ENCODE measurements at places on chromosomes 2 and 18.

DNA sequence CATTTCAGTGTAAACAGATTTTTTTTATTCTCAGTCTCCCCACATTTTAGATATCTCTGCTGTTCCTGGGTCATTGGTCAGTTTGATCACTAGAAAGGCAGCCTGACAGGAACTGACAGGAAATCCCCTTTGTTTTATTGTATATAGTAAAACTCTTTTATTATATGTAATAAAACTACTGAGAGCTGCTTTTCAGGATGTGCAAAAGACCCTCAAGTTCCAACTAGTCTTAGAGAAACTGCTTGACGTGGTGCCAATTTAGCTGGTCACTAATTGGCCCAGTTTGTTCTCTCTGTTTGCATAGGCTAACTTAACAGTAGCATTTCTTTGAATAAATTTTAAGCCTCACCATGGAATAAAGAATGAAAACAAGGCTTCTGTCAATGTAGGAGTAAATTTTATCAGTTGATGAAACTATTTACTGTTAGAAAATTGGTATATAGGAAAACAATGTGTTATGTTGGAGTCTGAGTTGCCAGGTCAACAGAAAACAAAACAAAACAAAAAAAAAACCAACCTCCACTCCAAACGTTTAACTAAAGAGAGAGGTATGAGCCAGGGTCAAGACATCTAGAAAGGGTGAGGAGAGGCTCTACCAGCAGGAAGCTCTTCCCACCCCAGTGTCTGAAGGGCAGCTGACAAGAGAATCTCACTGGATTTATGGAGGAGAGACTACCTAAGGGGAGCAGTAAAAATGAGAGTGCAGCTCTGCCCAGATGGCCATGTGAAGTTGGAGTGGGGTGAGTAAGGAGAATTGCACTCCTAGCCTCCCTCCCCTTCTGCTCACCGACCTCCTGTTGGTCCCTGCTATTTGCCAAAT, 184.6 kb downstream of the ST6GAL2 start:
- DNase-seq: no peak

DNA sequence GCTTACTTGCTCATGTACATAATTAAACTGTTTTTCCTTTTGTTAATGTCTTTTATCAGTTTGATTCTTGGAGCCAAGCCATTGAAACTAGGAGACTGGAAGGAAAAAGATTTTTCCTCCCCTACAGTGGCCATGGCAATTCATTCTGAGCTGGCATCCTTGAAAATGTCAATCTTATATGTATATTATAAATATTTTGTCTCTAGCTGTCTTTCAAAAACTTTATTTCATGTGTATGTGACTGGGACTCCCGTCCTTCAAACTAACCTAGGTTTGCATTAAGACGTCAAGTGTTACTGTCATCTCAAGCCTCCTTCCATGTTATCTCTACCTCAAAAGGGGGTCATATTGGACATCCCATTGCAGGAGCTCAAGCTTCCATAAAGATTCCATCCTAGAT, 280.4 kb downstream of the HRH4 start:
- no peak for DNase-seq

DNA sequence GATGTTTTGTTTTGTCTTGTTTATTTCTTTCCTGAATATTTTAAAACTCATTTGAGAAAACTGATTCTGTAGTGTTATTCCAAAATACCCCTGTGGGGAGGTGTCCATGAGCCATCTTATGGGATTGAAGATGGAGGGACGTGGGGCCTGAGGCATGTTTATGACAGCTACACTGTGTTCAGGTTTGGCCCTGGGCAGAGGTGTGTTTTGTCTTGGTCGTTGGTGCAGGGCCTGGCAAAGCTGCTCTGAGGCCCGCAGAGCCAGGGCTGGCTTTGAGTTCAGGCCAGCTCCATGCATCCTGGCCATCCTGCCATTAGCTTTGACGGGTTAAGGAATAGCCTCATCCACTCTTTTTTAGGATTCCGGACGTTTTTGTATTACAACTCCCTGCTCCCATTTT, 68.9 kb downstream of the TMEM18 start:
- DNase-seq: no peak

GRCh38 chr18:31798399-31798798, 37.7 kb upstream of the SLC25A52 start:
- DNase-seq: no peak

Measured in RWPE2 (cell line).